Inflammatory macrophage (primary cell): ENCODE measurements at places on chromosomes 7 and 10.

GRCh38 chr10:47264797-47265281 is 35.2 kb upstream of the GDF10 start:
- DNase-seq: peak; percentile 17

GRCh38 chr7:28095231-28095630 is 85.4 kb downstream of the JAZF1 start:
- DNase-seq: peak; percentile 70

- DNase-seq: no peak
Measured at GRCh38 chr7:20343205-20343604, 12.5 kb downstream of the ITGB8 start.

GRCh38 chr10:75773231-75773780 is 341.9 kb downstream of the LRMDA start:
- no peak for DNase-seq

GRCh38 chr7:3143869-3144775 is 100.5 kb upstream of the CARD11 start:
- no peak for DNase-seq

GRCh38 chr7:2775785-2776184 is 68.3 kb downstream of the GNA12 start:
- no peak for DNase-seq

DNA sequence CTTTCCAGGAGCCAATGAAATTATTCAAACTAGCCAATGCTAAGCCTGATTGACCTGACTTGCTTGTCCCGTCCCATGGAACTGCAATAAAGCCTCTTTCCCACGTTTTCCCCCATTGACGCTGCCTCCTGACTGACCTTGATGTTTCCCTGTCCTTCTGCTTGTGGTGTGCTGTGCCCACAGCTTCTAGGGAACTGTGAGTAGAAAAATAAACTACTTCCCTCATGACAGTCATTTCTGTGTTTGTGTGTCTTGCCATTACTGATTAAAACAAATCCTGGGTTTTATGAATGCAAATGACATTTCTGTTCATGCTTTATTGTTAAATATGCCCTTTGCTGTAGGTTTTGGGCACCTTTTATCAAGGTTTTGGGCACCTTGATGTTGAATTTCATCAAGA is 91.3 kb upstream of the ABI1 start:
- DNase-seq: peak; percentile 5

GRCh38 chr10:5814110-5815107 is 1.2 kb upstream of the GDI2 start:
- DNase-seq: no peak

DNA sequence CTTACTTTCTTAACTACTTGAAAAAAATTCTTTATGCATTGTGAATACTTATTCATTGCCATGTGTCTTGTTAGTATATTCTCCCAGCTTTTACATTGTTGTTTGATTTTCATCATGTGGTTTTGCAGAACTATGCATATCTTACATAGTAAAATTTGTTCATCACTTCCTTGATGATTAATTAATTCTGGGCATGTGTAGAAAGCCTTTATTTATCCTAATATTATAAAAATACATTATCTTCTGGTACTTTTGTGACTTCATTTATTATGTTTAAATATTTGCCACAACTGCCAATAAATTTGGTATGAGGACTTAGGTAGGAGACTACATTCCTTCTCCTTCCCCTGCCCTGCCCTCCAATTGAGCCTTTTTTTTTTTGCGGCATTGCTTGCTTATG is 166.0 kb upstream of the ZNF32 start:
- DNase-seq: no peak

GRCh38 chr7:5213286-5213645 is 23.2 kb downstream of the WIPI2 start:
- no peak for DNase-seq

- no peak for DNase-seq
Measured at GRCh38 chr10:90481326-90481923, 376.4 kb downstream of the HTR7 start.

DNA sequence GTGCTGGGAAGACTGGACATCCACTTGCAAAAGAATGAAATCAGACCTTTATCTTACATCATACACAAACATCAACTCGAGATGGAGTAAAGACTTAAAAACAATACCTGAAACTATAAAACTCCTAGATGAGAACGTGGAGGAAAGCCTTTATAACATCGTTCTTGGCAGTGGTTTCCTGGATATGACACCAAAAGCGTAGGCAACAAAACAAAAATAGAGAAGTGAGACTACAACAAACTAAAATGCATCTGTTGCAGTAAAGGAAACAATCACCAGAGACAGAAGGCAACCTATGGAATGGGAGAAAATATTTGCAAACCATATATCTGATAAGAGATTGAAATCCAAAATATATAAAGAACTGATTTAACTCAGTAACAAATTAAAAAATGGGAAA is 33.3 kb downstream of the CC2D2B start:
- no peak for DNase-seq

GRCh38 chr7:158849768-158850544 is 6.4 kb upstream of the DYNC2I1 start:
- no peak for DNase-seq

GRCh38 chr7:128963327-128963757 is 25.6 kb downstream of the IRF5 start:
- peak; percentile 83 for DNase-seq

DNA sequence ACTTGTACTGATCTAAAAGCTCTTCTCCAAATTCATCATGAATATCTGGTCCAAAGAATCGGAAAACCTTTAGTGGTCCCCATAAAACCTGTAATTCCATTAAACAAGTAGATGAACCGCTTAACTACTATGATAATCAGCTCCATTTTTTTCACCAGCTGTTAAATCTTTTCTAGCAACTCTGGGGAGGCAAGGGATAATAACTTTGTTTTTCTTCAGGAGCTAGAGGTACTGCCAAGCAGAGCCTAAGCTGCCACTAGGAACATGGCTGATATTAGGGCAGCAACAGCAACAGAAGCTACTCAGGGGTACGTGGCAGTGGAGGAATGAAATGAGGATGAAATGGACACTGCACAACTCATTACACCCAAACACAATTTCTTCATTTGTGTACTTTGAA is 138.0 kb downstream of the SRPK2 start:
- no peak for DNase-seq
